ENCODE measurements at places on chromosomes 16 and 17. TPM values are rescaled to one million over a fixed set of nuclear protein-coding genes. Genes with fewer than 3 reads are reported as not detected.

Gene RNF222
- not detected for polyA plus RNA-seq

Gene TLCD3B
- polyA plus RNA-seq: 0.22 TPM

Gene NEK8
- polyA plus RNA-seq: 2.1 TPM

Gene C16orf92
- not detected for polyA plus RNA-seq

Gene GRB7
- 2.7 TPM for polyA plus RNA-seq

Gene MMP25
- 0.82 TPM for polyA plus RNA-seq

Gene NDUFB10
- polyA plus RNA-seq: 308 TPM

Gene CDH8
- 0.51 TPM for polyA plus RNA-seq

Gene PIK3R6
- 0.79 TPM for polyA plus RNA-seq

Gene SEPTIN12
- polyA plus RNA-seq: not detected

Gene RTN4RL1
- polyA plus RNA-seq: 4.5 TPM

Gene SCN4A
- polyA plus RNA-seq: 0.65 TPM

Gene CES5A
- polyA plus RNA-seq: not detected

Gene IL17C
- 0.13 TPM for polyA plus RNA-seq

Gene ABCA9
- polyA plus RNA-seq: 13.1 TPM

Gene SLC22A31
- 0.28 TPM for polyA plus RNA-seq

Gene NPIPB6
- polyA plus RNA-seq: 0.81 TPM

Gene ATP1B2
- 6.4 TPM for polyA plus RNA-seq

Gene MFSD6L
- 0.37 TPM for polyA plus RNA-seq

Gene KIFC3
- 23.7 TPM for polyA plus RNA-seq

Gene TP53TG3B
- polyA plus RNA-seq: not detected

Gene PTGES3L
- 18.6 TPM for polyA plus RNA-seq

Gene KRT33A
- not detected for polyA plus RNA-seq

Gene CRYBA1
- polyA plus RNA-seq: not detected

Gene KRTAP16-1
- polyA plus RNA-seq: not detected

Gene TBC1D3B
- 2.1 TPM for polyA plus RNA-seq

Gene NHLRC4
- polyA plus RNA-seq: 1.8 TPM

Gene KRTAP1-5
- polyA plus RNA-seq: 0.11 TPM

Gene WFIKKN2
- 0.32 TPM for polyA plus RNA-seq

Gene OR3A3
- polyA plus RNA-seq: not detected

Gene ITGAD
- 0.05 TPM for polyA plus RNA-seq

Gene ASIC2
- polyA plus RNA-seq: 0.09 TPM

Gene TMEM220
- polyA plus RNA-seq: 8.7 TPM
